ENCODE measurements at places on chromosomes 16 and 17.

- no peak for DNase-seq
These were observed 194.2 kb downstream of the ZFHX3 start for GRCh38 chr16:72853575-72854266.

DNA sequence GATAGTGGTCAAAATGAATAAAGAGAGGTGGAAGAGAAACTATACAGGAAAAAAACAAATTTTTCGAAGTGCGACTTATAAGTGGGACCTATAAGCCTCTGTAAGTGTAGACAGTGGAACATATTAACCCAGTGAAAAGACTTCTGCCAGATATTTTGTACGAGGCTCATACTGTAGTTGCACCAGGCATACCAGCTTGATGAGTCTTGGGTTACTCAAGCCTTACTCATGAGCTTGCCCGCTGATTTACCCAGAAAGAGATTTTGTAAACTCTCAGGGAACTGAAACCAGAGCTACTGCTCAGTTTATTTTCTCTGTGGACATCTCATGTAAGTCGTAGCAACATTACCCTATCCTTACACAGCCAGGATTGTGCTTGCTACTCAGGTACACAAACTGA lies 708.0 kb upstream of the SOX9 start:
- DNase-seq = no peak

GRCh38 chr17:51670899-51671298 lies 410.6 kb downstream of the UTP18 start:
- no peak for DNase-seq

- no peak for DNase-seq
These were observed 8.7 kb downstream of the OGFOD1 start for GRCh38 chr16:56460101-56460500.

DNA sequence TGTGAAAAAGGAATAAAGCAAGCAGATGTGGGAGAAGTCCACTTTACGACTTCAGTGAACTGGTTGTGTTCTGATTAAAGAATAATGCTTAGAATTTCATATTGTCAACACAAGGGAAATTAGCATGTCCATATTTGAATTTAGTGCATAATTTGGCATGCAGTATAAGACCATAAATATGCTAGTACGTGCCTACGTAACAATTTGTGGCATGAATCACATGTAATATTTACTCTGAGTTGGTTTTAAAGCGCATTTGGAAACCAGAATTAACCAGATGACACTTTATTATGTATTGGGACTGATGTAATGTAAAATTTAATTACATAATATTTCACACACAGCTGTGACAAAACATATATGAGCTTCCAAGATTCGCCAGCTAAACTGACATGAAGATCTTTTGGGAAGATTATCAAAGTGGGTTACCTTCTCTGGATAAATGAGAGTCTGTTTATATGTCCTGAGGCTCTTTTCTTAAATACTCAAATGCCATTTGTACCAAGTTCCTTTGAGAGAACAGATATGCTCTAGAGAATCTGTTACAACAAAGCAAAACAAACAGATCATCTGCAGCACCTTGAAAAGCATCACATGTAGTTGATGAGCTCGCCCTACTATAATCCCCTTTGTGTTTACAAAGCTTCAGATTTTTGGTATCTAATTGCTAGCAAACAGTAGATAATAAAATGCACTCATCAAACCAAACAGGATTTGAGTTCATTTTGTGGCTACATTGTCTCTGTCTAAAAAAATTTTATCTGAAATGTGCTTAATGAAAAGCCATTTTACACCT lies 1468.6 kb downstream of the CDH11 start:
- DNase-seq = no peak

- no peak for DNase-seq
These were observed 7.0 kb upstream of the SPATA20 start for GRCh38 chr17:50539762-50540559.

- DNase-seq = no peak
These were observed 13.7 kb downstream of the GPR179 start for GRCh38 chr17:38329808-38330730.

- no peak for DNase-seq
These were observed 29.5 kb upstream of the CDH1 start for GRCh38 chr16:68707340-68708152.

- DNase-seq = no peak
These were observed 17.4 kb downstream of the USP22 start for GRCh38 chr17:21025451-21025850.

GRCh38 chr17:79791735-79792161 lies 5.1 kb downstream of the CBX8 start:
- no peak for DNase-seq

DNA sequence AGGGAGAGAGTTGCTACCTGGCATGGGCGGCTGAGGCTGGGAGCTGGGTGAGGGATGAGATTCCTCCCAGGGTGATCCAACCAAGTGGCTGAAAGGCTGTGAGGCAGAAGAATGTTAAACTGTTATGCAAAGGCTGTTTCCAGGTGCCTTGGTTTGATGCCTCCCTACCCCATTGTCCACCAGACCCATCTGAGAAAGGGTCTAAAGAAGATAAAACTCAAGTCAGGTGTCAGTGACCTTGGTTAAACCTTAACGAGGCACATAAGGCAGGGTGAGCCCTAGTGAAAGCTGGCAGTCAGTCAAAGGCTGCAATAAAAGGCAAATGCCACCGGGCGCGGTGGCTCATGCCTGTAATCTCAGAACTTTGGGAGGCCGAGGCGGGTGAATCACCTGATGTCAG lies 23.8 kb downstream of the LDHD start:
- DNase-seq = no peak

DNA sequence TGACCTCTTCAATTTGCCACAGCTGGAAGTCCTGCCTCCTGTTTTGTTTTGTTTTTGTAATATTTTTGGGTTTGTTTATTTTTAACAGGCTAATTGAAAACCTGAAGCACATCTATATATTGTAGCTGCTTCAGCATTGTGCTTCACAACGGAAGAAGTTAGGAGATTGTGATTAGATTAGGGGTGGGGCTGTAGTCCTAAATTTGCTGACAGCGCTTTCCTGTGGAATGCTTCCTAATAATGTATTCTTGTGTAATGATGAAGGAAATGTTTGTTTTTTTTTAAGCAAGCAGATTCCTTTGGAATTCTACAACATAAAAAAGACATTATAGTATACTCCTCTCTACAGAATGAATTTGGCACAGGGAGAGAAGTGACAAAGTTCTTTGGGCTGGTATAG lies 70.1 kb downstream of the NLK start:
- DNase-seq = no peak

GRCh38 chr16:72568502-72568901 lies 396.5 kb upstream of the PMFBP1 start:
- no peak for DNase-seq

DNA sequence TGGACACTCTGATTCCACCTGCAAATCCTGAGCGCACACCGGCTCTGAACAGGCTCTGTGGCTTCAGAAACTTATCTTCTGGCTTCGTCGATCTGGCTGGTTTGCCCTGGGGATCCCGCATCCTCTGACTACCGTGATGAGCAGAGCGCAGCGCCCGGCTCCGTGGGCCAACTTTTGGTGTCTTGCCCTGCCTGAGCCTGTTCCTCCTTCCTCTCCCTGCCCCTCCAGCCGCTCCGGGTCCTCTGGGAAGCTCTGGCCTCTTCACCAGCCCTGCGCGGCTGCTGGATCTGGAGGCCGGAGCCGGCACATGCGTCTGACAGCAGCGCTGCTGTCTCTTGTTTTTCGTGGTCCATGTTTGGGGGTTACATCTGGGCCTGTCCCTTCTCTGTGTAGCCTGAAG lies 65.6 kb downstream of the JPH3 start:
- no peak for DNase-seq

GRCh38 chr16:61946019-61946418 lies 90.2 kb downstream of the CDH8 start:
- DNase-seq = no peak
